ENCODE measurements at places on chromosomes 11 and 22.

- H3K27me3 ChIP-seq, result peaks cover 6% of the 10 kb centered on the region
- H3K4me3 ChIP-seq, result no peak overlapping the region
- H3K36me3 ChIP-seq, result peaks cover 12% of the 10 kb centered on the region
- no peak for DNase-seq
- peaks cover 38% of the 10 kb centered on the region for H3K4me1 ChIP-seq
Observed at GRCh38 chr11:45213717-45214116, 67.3 kb downstream of the PRDM11 start.

GRCh38 chr11:13053255-13053917 lies 44.3 kb downstream of the RASSF10 start:
- no peak for DNase-seq
- H3K36me3 ChIP-seq, result no peaks in the 10 kb centered on the region
- no peaks in the 10 kb centered on the region for H3K27me3 ChIP-seq
- H3K4me3 ChIP-seq, result no peak overlapping the region

- no peak overlapping the region for H3K27ac ChIP-seq
- H3K4me1 ChIP-seq, result no peaks in the 10 kb centered on the region
- no peaks in the 10 kb centered on the region for H3K36me3 ChIP-seq
- H3K27me3 ChIP-seq, result no peaks in the 10 kb centered on the region
- no peak overlapping the region for H3K4me3 ChIP-seq
Observed at GRCh38 chr11:40759341-40759740, 700.1 kb downstream of the LRRC4C start.

- peaks cover 14% of the 10 kb centered on the region for H3K36me3 ChIP-seq
- no peak for DNase-seq
- H3K4me1 ChIP-seq, result peaks cover 32% of the 10 kb centered on the region
- no peak overlapping the region for H3K27ac ChIP-seq
- peaks cover 2% of the 10 kb centered on the region for H3K27me3 ChIP-seq
Observed at GRCh38 chr11:102240502-102240901, 76.8 kb upstream of the BIRC3 start.

GRCh38 chr11:74147199-74147929 lies 23.4 kb downstream of the C2CD3 start:
- no peaks in the 10 kb centered on the region for H3K4me1 ChIP-seq
- DNase-seq, result no peak
- no peak overlapping the region for H3K4me3 ChIP-seq
- H3K27me3 ChIP-seq, result no peaks in the 10 kb centered on the region

DNA sequence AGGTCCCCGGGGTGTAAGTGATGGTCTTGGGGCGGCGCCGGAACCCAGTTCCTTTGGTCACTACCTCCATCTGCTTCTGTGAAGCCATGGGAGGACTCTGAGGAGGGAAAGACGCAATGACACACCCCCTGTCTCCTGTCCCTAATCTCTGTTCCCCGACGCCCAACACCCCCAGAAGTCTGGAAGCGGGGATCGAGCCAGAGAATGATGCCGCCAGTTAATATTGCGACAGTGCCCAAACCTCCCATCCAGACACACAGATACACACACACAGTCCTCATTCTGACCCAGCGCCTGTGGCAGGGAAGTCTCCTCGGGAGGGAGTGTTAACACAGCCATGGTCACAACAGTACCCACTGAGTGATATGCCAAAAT lies 352 bp downstream of the C22orf23 start:
- peak overlapping the region; percentile 98 for H3K4me3 ChIP-seq
- peaks cover 27% of the 10 kb centered on the region for H3K36me3 ChIP-seq
- peak overlapping the region; percentile 79 for H3K27ac ChIP-seq

GRCh38 chr22:39308614-39309363 lies 10.6 kb downstream of the RPL3 start:
- peaks cover 42% of the 10 kb centered on the region for H3K36me3 ChIP-seq

- peak; percentile 41 for DNase-seq
- H3K27me3 ChIP-seq, result no peaks in the 10 kb centered on the region
- H3K27ac ChIP-seq, result peak overlapping the region; percentile 66
- peaks cover 29% of the 10 kb centered on the region for H3K36me3 ChIP-seq
Observed at GRCh38 chr11:44763121-44763820, 36.5 kb downstream of the TSPAN18 start.

DNA sequence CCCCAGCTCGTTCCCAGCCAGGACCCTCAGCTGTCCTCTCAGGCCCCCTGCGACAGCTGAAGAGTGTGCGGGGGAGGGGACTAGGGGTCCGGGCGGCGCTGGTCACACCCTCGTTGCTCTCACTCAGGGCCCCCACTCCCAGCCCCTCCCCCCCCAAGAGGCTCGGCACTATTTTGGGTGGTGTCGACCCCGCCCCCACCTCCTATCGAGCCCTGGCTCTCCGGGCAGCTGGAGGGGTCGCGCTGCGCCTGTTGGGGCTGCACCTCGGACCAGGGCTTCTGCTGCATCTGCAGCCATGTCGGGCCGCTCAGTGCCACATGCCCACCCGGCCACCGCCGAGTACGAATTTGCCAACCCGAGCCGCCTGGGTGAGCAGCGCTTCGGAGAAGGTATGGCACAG lies at the start of gene HSPB2:
Gene HSPB2 (plus strand): TSS at position 200 of the 400 bp plus-strand sequence. CDS start 96 bp downstream, at position 296.
- H3K27me3 ChIP-seq, result peaks cover 19% of the 10 kb centered on the region
- DNase-seq, result peak; percentile 15
- H3K27ac ChIP-seq, result no peak within 1 kb of the TSS

DNA sequence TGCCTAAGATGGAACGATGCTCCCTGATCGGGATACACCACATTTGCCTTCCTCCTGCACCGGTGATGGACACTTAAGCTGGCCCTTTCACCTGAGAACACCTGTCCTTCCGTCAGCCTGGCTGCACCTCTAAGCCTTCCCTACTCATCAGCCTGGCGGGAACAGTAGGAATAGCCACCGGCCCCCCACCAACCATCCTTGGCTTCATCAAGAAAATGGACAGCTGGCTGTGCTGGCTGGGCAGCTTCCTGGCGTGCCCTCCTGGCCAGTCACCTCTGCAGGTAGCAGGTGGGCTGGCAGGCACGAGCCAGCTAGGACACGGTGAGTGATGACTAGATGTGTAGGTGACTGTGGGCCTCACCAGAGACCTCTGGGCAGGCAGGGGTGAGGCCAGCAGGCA lies 142.8 kb downstream of the CTTN start:
- peaks cover 11% of the 10 kb centered on the region for H3K27me3 ChIP-seq
- no peaks in the 10 kb centered on the region for H3K36me3 ChIP-seq
- peak overlapping the region; percentile 21 for H3K4me3 ChIP-seq
- H3K27ac ChIP-seq, result no peak overlapping the region
- DNase-seq, result no peak
- peaks cover 29% of the 10 kb centered on the region for H3K4me1 ChIP-seq

GRCh38 chr22:33757041-33757801 lies 163.1 kb downstream of the LARGE1 start:
- peak overlapping the region; percentile 35 for H3K4me3 ChIP-seq
- H3K36me3 ChIP-seq, result peaks cover 44% of the 10 kb centered on the region
- peak; percentile 41 for DNase-seq
- peak overlapping the region; percentile 99 for H3K27ac ChIP-seq
- no peaks in the 10 kb centered on the region for H3K27me3 ChIP-seq
- H3K4me1 ChIP-seq, result peaks cover 66% of the 10 kb centered on the region

DNA sequence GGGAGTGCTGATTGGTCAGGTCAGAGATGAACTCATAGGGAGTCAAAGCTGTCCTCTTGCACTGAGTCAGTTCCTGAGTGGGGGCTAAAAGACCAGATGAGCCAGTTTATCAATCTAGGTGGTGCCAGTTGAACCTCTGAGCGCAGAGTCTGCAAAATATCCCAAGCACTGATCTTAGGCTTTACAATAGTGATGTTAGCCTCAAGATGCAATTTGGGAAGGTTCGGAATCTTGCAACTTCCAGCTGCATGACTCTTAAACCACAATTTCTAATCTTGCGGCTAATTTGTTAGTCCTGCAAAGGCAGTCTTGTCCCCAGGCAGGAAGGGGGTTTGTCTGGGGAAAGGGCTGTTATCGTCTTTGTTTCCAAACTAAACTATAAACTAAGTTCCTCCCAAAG lies 92.3 kb upstream of the PARVA start:
- no peak overlapping the region for H3K27ac ChIP-seq
- H3K36me3 ChIP-seq, result no peaks in the 10 kb centered on the region
- H3K27me3 ChIP-seq, result peaks cover 32% of the 10 kb centered on the region
- no peak for DNase-seq

GRCh38 chr22:19285831-19286230 lies 5.7 kb downstream of the CLTCL1 start:
- no peak for DNase-seq
- H3K27me3 ChIP-seq, result peaks cover 16% of the 10 kb centered on the region
- H3K36me3 ChIP-seq, result no peaks in the 10 kb centered on the region

GRCh38 chr22:49481659-49482399 lies 345.8 kb downstream of the BRD1 start:
- peak overlapping the region; percentile 74 for H3K4me3 ChIP-seq
- H3K4me1 ChIP-seq, result peaks cover 40% of the 10 kb centered on the region
- DNase-seq, result peak; percentile 46
- H3K27me3 ChIP-seq, result peaks cover 61% of the 10 kb centered on the region

DNA sequence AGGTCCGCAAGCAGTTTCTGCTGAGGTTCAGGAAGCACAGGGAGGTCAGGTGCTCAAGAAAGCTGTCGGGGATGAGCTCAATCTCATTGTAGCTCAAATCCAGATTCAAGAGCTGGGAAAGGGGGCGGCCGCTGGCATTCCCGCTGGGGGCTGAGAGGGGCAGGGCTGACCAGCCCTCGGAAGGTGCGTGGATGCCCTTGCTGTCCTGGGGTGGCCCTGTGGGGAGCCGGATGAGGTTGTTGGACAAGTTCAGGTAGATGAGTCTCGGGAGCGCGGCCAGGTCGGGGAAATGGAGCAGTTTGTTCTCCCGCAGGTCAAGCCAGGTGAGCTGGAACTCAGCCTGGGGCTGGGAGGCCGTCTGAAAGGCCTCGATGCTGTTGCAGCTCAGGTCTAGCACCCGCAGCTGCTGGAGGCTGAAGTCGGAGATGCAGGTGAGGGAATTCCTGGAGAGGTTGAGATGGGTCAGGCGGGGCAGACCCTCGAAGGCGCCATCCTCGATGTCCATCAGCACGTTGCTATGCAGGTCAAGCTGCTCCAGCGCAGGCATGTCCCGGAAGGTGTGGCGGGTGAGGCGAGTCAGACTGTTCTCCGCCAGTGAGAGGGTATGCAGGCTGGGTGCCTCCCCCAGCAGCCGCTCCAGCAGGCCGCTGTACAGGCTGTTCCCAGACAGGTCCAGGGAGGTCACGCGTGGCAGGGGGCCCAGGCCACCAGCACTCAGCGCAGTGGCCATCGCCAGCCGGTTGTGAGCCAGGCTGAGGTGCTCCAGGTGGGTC lies 9.8 kb downstream of the LRRC32 start:
- H3K27ac ChIP-seq, result no peak overlapping the region
- DNase-seq, result no peak
- peaks cover 44% of the 10 kb centered on the region for H3K4me1 ChIP-seq
- no peak overlapping the region for H3K4me3 ChIP-seq

GRCh38 chr11:61298663-61299244 lies 3.6 kb upstream of the VWCE start:
- H3K27me3 ChIP-seq, result no peaks in the 10 kb centered on the region
- peak overlapping the region; percentile 66 for H3K27ac ChIP-seq
- H3K36me3 ChIP-seq, result peaks cover 57% of the 10 kb centered on the region

- H3K27me3 ChIP-seq, result peaks cover 60% of the 10 kb centered on the region
- peaks cover 35% of the 10 kb centered on the region for H3K4me1 ChIP-seq
- H3K4me3 ChIP-seq, result peak overlapping the region; percentile 29
- no peak for DNase-seq
- H3K36me3 ChIP-seq, result no peaks in the 10 kb centered on the region
Observed at GRCh38 chr11:45660729-45661438, 4.5 kb downstream of the CHST1 start.

DNA sequence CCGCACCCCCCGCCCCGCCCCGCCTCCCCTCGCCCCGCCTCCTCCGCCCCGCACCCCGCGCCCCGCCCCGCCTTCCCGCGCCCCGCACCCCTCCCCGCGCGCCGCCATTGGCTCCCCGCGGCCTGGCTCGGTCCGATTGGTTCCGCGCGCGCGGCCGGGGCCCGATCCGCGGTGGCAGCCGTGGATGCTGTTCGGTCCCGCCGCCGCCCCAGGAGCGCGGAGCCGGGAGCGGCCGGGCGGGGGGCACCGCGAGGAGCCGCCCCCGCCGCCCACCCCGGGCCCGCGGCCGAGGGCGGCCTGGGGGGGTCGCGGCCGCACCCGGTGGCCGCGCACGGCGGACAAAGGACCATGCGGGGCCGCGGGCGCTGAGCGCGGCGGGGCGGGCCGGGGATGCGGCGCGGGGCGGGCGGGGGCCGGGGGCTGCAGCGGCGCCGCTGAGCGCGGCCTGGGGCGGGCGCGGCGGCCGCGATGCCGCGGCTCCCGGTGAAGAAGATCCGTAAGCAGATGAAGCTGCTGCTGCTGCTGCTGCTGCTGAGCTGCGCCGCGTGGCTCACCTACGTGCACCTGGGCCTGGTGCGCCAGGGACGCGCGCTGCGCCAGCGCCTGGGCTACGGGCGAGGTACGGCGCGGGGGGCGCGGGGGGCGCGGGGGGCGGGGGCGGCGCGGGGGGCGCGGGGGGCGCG lies at the start of gene B4GALNT4:
Gene B4GALNT4 (plus strand): TSS at position 164 of the 683 bp plus-strand sequence. CDS start 305 bp downstream, at position 469.
- DNase-seq, result peak; percentile 75
- peaks cover 30% of the 10 kb centered on the region for H3K36me3 ChIP-seq
- peak within 1 kb of the TSS; percentile 92 for H3K27ac ChIP-seq
- peaks cover 37% of the 10 kb centered on the region for H3K4me1 ChIP-seq
- H3K27me3 ChIP-seq, result peaks cover 12% of the 10 kb centered on the region
- H3K4me3 ChIP-seq, result peak within 1 kb of the TSS; percentile 89

DNA sequence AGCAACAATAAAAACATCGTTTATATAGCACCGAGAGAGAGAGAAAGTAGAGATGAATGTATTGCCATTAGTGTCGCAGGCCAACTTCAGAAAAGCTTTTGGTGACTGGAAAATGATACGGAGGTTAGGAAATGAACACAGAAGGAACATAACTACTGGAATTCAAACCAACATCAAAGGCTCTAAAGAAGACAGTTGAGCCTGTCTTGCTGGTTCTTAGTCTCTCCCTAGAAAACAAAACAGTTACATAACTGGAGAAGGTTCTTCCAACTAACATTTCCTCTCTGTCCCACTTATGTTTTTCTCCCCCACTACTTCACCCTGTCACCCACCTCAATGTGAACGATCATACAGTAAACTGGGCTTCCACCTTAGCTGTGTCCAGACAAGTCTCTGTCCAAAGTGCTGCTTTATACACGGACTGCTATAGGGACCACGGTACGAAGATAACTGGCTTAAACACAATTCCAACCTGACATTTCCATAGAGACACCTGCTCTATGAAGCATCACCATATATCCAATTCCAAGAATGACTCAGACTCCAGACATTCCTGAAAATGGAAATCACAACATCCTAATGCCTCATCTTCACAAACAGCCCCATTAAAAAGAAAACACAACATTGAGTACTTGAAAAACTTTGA lies 85.2 kb upstream of the ARHGAP32 start:
- H3K4me1 ChIP-seq, result peaks cover 55% of the 10 kb centered on the region
- H3K27me3 ChIP-seq, result peaks cover 7% of the 10 kb centered on the region
- peak overlapping the region; percentile 92 for H3K4me3 ChIP-seq
- no peaks in the 10 kb centered on the region for H3K36me3 ChIP-seq
- DNase-seq, result no peak

DNA sequence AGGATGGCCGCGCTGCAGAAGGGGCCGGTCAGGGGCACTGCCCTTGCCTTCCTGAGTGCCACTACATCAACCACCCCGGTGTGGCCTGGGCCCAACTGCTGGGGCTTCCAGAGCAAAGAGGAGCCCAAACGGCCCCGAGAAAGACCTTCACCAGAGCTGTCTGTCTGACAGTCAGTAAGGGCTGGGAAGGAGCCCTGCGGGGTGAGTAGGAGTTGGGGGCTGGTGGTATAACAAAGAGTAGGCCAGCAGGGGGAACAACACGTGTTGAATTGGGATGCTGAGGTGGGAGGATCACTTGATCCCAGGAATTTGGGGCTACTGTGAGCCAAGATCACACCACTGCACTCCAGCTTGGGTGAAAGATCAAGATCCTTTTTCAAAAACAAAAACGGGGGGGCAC lies 3.9 kb downstream of the GSTT4 start:
- H3K27me3 ChIP-seq, result peaks cover 15% of the 10 kb centered on the region
- no peak for DNase-seq
- H3K36me3 ChIP-seq, result no peaks in the 10 kb centered on the region
- no peak overlapping the region for H3K4me3 ChIP-seq
- no peak overlapping the region for H3K27ac ChIP-seq

- no peak overlapping the region for H3K27ac ChIP-seq
- no peak overlapping the region for H3K4me3 ChIP-seq
- no peak for DNase-seq
Observed at GRCh38 chr22:49260681-49261580, 566.7 kb downstream of the BRD1 start.
